Astrocyte (in vitro differentiated cells and primary cell): ENCODE measurements at places on chromosomes 3 and 15. TPM values are rescaled to one million over a fixed set of nuclear protein-coding genes. Genes with fewer than 3 reads are reported as not detected.

DNA sequence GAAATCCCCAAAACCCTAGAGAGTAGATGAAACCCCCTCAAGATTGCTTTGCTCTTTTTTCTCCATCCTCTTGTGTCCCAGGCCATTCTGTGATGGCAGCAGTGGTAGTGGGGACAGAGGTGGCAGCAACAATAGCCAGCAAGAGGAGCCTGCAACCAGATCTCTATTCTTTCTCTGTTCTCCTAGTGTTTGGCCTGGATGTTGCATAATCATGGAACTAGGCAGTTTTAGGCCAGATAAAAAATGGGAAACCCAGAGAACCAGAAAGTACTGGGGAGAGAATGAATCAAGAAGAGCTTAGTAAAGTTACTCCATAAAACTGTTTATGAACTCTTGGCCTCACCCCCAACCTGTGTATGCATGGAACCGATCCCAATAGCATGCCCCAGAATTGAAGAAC is 52.3 kb downstream of the CTNNB1 start:
- no peak for DNase-seq

GRCh38 chr3:111902534-111902933 is 43.5 kb downstream of the PHLDB2 start:
- no peak for DNase-seq

- DNase-seq: no peak
These were observed 78.5 kb upstream of the ROBO1 start for GRCh38 chr3:79846148-79846933.

- peak; percentile 65 for DNase-seq
These were observed 39.6 kb downstream of the VGLL3 start for GRCh38 chr3:86951322-86951721.

Gene RCN2
- 68.0 and 80.2 TPM in 2 replicates for total RNA-seq

Gene CHST2
- total RNA-seq: 11.8 and 13.4 TPM in 2 replicates

Gene LMAN1L
- total RNA-seq: 0.32 TPM in 1 of 2 replicates, not detected in the other
